Pancreas (tissue), 10 donors: ENCODE measurements at places on chromosomes 13 and 19.

DNA sequence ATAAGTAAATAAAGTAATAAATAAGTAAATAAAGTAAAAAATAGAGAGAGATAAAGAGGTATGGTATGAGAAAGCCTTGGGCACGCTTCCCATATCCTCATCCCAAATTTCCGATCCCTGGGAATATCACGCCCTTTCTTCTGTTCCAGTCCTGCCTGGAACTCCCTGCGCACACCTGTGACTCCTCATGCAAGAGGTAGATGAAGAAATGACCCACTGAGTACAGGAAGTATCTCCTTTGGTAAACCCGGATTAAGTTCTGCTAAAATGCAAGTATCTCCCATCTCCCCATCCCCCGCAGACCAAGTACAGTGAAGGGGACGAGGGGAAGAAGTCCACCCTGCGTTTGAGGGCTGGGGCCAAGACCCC lies 399 bp upstream of the ZNF136 start:
- DNase-seq, result no peak

- DNase-seq, result no peak
Observed at GRCh38 chr13:62357887-62358645, 942.4 kb upstream of the PCDH20 start.

- DNase-seq, result no peak
Observed at GRCh38 chr13:23350009-23350408, 83.5 kb downstream of the SACS start.

GRCh38 chr13:27398360-27398759 lies 26.1 kb upstream of the GTF3A start:
- DNase-seq, result no peak

DNA sequence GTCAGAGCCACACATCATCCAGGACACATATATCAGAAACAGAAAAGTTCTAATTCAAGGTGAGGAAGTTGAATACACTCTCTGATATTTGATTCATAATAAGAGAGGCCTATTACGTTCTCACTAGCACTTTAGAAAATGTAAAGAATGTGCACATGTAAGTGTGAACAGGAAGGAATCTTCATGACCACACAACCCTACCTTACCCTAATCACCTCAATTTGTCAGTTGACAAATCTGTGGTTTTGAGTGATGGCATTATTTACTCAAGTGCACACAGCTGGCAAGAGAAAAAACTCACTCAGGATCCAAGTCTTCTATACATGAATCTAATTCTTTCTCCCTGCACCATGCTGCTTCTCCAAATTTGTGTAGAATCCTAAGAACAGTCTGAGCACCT lies 445.8 kb downstream of the SUCLA2 start:
- DNase-seq, result no peak

DNA sequence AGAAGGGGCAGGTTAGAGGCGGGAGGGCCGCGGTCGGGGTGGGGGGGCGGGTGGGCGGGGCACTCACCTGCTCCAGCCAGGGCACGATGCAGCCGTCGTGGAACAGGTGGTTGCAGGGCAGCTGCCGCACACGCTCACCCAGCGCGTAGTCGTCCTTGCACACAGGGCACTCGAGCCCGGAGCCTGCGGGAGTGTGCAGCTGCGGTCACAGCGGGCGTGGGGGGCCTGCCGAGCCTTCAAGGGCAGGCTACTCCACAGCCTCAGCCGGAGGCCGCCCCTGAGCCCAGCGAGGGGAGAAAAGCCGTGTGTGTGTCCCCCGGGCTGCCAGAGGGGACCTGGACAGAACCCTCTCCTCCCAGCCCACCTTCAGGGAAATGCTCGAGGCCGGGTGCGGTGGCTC lies 8.6 kb downstream of the FGF22 start:
- no peak for DNase-seq

DNA sequence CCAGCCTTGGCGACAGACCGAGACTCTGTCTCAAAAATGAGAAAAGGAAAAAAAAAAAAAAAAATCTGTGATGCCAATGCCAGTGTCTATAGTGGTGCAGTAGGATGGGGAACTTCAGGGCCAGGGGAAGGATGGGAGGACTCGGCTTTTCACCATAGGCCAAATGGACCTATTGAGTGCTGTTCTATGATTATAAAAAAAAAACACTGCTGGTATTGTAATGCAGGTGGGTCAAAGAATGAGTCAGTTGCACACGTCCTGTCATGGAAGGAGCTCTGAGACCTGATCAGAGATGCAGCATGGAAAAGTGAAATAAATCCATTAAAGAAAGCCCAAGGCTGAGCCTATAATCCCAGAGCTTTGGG lies 7.0 kb downstream of the DNAJB1 start:
- DNase-seq, result no peak

DNA sequence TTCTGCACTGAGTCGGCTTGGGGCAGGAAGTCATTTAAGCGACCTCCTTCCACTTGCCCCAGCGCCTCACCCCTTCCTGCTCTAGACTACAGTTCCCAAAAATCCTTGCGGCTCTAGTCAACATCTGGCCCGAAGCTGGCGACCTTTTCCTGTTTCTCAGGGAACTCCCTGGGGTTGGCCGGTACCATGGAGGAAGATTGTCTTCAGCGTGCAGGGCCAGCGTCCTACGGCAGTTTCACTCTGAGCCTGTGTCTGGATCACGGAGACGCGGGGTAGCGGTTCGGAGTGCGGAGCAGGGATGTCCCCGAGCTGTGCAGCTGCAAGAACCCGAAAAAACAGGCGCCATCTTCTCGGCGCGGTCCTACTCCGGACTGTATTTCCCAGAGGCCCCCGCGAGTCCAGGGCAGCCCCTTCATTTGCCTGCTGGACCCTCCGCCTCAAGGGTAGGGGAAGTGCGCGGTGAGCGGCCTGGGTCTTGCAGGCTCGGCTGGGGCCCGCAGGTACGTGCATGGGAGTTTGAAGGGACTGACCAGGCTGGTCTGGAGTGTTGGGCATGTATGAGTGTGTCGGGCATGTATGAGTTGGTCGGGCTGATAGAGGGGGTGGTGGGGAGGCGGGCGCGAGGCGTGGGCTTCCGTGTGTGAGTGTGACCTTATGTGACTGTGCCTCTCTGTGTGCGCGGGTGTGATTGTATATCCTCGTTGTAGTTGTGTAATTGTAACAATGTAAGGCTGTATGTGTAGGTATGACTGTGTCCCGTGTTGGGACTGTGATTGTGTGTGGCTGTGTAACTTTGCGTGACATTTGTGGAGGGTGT lies at the start of gene ZNF383:
Gene ZNF383 (plus strand): TSS at position 440 of the 817 bp plus-strand sequence. CDS start 12,240 bp downstream, outside the sequence.
- DNase-seq, result peak; percentile 88
